ENCODE measurements at places on chromosomes 16 and 17.

- no peak for DNase-seq
These were observed 8.6 kb upstream of the ACSF3 start for GRCh38 chr16:89084814-89085612.

DNA sequence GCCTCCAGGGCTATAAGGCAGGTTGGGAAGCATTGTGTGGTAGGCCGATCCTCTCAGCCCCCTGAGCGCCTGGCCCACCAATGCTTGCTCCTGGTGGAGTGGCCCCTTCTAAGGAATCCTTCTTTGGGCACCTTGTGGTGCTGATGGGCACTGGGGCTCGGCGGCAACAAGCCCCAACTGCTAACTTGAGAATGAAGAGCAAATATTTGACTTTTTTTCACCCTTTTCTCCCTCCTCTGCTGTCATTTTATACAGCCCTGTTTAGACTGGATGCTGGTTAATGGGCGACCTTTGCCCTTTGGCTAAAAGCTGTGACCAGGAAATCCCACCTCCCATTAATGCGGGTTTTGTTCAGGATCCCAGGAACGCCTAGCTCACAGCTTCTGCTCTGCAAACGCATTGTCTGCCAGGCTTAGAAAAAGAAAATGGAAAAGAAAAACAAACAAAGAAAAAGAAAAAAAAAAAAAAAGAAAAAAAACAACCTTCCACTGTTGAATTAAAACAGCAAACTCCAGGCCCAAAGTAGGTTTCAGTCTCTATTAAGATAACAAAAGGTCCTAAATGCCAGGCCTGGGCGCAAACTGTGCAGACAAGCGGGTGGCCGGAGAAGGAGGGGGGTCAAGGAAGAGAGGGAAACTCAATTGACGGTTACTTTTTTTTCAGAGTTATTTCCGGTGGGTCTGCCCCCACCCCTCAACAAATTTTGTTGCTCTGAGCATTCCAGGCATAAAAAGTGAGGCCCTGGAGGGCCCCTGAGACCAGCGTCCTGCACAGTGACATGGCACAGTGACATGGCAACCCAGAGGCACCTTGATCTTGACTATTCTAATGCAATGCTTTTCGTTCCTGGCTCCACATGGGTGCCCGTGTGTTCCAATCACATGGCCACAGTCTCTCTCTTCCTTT is 301.4 kb downstream of the MAF start:
- no peak for DNase-seq

- DNase-seq, result no peak
These were observed 160.9 kb upstream of the PLCG2 start for GRCh38 chr16:81618187-81618586.

DNA sequence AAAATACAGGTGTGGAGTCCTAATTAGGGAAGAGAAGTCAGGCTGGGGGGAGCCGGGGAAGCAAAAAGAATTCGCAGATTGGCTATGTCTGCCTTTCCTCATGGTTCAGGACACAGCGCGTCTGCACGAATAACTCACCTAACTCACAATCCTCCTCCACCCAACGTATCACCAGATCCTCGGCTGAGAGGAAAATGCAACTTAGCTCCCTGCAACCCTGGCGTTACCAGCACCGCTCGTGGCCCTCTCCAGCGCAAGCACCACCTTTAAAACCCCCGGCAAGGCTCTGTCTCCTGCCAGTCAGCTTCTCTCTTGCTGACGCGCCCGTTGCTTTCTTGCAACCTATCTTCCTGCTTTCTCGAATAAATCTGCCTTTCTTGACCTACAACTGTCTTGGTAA is 49.8 kb upstream of the METRNL start:
- DNase-seq, result no peak

- DNase-seq, result no peak
These were observed 31.9 kb downstream of the KIFC3 start for GRCh38 chr16:57770361-57770760.

GRCh38 chr16:74740795-74741304 is 33.8 kb downstream of the FA2H start:
- DNase-seq, result no peak

GRCh38 chr17:5198472-5198871 is 6.8 kb upstream of the ZNF594 start:
- no peak for DNase-seq

- DNase-seq, result no peak
These were observed 9.8 kb downstream of the SLFN5 start for GRCh38 chr17:35252651-35253050.

DNA sequence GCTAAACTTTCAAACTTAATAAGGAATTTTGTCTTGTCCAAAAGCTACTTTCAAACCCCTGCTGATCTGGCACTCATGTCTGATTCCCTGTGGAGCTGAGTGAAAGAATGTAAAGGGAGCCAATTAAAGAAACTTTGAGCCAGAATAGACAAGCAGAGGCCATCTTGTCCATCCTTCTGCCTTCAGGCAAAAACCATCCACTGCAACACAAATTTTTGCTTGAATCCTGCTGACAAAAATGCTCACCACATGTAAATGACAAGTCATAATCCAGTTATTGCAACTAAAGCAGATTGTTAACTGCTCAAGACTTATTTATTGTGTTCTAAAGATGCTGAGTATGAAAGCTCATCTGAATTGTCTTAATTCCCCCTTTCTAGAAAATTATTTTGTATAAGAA is 124.0 kb upstream of the HLF start:
- DNase-seq, result no peak

DNA sequence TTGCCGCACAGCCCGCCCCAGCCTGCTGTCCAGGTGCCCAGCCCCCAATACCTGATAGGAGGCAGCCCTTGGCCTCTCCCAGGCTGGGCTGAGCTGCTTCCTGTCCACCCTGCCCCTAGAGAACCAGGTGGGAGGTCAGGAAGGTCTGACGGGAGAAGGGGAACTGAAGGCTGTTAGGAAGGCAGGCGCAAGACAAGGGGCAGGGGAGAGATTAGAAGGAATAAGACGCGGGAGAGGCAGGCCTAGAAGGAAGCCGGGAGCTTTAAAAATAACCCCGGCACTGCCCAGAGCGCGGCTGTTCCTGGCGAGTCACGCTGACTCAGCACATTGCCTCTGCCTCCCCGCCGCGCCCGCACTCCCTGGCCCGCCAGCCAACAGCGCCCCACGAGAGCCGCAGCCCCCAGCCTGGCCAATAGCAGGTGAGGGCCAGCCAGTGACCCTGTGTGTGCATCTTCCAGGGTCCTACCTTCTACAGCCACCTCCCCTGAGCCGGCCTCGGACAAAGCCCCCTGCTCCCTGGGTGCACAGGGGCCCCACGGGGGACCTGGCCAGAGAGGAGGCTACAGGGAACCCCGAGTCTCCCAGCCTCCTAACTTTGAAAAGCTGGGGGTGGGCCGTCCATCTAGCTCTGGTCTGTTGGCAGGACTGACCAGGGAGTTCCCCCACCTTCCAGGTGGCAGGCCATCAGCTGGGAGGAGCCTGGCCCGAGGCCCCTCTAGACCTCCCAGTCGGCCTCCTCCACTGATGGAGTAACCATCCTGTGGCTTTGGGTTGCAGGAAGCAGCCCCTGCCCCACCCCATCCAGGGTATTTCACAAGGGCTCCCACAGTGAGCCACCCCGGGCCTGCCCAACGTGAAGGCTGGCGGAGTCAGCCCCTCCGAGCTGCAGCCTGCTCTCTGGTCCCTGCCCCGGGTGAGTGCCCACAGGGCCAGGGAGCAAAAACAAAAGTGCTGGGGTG is 4.0 kb downstream of the MAFG start:
- peak; percentile 87 for DNase-seq

DNA sequence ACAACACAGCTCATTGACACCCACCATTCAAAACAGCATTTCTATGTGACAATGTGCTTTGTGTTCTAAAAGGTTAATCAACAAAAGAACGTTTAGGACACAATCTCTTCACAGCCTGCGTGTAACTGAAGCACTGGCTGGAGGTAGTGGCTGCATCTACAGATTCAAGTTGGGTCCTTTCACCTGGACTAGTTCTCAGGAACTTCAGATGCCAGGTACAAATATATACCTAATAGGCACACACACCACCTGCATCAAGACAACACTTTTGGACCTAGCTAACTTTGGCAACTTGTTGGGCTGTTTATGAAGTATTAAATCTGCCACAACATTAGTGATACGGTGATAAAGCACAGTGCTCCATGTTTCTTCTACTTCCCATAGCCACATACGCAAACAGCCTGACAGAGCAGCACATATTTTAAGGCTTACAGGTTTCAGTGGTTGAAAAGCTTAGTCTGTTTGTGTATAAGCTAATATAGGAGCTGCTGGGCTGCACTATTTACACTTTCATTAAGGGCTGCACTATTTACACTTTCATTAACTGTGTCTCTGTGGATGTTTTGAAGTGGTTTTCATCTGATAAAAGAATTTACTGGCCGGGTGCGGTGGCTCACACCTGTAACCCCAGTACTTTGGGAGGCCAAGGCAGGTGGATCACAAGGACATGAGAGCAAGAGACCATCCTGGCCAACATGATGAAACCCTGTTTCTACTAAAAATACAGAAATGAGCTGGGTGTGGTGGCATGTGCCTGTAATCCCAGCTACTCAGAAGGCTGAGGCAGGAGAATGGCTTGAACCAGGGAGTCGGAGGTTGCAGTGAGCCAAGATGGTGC is 132.6 kb downstream of the PARN start:
- no peak for DNase-seq

DNA sequence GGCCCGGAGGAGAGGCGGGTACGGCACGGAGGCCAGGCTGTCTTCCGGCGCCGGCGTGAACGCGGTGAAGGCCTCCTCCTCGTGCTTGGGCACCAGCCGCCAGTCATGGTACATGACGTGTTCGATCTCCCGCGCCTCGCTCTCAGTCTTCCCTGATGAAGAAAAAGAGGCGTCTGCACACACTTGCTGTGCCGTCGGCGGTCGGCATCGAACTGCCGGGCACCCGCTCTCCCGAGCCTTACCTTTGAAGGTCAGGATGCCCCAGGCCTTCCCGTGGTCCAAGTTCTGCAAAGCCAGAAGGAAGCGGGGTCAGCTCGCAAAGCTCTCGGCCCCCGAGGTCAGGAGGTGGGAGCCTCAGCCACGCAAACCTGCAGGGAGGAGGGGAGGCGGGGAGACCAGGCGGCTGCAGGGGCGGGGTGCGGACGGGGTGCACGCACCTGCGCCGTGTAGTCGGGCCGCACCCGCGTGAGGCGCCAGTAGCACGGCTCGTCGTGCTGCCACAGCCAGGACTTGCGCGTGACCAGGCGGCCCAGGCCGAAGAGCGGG is at the start of gene EME2:
TSS of gene EME2 (plus strand) at position 449 of the 546 bp plus-strand sequence. CDS start 418 bp downstream, outside the sequence.
- DNase-seq, result no peak

DNA sequence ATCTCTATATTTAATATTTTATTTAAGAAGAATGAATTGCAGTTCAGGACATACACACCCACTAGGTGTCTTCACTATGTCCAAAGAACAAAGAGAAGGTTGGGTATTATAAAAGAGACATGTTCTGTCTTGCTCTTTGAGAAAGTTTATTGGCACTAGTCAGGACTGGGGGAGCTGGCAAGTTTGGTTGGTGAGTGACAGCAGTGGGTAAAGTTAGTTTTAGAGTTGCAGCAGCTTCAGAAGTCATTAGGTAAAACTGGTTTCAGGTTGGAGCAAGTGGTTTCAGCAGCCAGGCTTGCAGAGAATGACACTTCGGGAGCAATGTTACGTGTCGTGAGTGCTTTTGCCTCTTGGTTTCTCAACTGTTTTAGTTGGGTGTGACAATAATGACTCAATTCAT is 142.2 kb upstream of the HS3ST3A1 start:
- DNase-seq, result no peak

DNA sequence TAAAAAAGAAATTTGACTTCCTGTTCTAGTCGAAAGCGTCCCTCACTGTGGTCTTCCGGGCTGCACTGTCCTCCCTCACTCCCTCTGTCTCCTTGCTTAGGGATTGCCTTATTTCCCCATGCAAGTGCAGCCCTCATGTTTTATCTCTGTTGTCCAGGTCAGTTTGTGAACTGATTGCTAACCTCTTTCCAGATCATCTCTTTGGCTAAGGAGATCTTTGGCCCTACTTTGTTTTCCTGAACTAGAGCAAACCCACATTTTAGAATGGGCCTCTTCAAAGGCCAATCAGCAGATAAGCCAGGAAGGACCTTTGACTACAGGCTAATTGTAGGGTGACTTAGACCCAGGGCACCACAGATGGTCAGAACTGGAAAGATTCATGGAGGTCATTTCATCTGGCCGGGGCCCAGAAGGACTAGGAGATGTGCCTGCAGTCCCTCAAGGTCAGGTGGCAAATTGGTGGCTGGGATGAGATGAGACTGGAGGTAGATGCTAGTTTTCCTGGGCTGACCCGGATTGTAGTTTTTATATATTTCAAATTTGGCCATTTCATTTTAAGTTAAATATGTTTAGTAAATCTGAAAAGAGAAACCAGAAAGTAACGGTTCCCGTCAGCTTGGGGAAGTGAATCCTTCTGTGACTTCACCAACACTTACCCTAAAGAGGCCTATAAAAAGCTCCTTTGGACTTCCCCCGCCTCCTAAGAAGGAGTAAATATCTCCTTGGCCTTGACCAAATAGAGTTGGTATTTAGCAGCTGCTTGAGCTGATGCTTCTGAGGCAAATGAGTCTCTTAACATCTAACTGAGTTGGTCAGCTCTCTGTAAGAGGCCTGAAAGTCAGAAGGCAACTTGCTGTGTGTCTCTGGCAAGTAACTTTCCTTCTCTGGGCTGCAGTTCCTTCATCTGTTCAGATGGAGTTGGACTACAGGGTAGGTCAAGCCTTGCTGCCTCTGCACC is 6.2 kb upstream of the SLC25A19 start:
- no peak for DNase-seq

DNA sequence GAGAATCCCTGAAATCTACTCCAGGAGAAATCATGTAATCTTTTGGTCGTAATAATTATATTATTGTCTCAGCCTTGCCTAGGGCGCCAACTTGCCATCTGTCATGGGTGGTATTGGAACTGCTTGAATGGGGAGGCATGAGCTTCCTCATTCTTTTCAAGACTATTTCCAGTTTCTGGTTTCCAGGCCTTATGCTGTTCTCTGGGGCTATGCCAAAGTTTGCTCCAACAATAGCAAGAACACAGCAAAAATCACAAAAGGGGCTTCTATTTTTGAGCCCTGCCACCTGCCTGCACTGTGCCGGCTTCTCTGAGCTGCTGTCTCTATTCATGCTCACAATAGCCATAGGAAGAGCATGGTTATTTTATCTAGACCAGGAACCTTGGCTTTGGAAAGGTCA is 111.7 kb downstream of the SPECC1 start:
- DNase-seq, result no peak

- DNase-seq, result no peak
These were observed 54.3 kb upstream of the DLX4 start for GRCh38 chr17:49914664-49915063.

GRCh38 chr17:68383443-68384321 is 73.6 kb downstream of the WIPI1 start:
- peak; percentile 57 for DNase-seq

- no peak for DNase-seq
These were observed 10.5 kb downstream of the IGSF6 start for GRCh38 chr16:21641916-21642315.

GRCh38 chr17:78917451-78918275 is 7.5 kb downstream of the TIMP2 start:
- DNase-seq, result no peak

GRCh38 chr16:71902656-71903365 is 7.5 kb downstream of the IST1 start:
- DNase-seq, result no peak

DNA sequence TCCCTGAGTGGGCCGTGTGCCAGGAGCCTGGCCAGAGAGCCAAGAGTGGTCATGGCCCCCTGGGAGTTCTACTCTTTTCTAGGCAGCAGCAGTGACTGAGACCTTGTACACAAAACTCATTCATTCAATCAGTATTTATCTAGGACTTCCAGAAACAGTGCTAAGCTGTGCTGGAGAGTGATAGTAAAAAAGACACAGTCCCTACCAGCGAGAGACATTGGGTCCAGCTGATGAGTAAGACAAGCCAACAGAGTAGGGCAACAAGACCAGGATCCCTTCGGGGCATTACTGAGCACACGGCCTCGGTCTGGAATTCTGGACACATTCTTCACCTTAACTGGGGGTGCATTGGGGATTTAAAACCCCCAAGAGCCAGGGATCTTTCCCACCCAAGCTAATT is 20.2 kb downstream of the CBX4 start:
- no peak for DNase-seq

Measured in lower lobe of right lung (tissue), 2 donors.